Stimulated activated CD4-positive, alpha-beta T cell treated with anti-CD3 and anti-CD28 coated beads, Interleukin-1b, Interleukin-23, amount 100 ng/mL, for 4 hours (primary cell): ENCODE measurements at places on chromosomes 16 and 17.

DNA sequence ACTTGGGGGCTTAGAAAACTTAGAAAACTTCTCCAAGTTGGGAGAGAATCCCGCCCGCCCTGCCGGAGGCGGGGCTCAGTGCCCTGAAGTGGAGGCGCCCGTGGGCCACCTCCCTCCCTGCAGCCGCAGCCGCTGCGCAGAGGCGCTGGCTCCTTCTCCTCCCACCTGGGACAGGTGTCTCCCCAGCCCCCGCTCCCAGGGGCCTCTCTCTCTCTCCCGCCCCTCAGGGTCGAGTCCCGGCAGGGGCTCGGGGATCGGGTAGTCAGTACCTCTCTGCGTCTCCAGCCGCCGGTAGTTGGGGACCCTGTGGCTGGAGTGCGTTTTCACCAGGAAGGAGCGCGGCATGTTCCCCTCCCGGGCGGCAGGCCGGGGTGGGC is 257 bp downstream of the SNAI3 start:
- DNase-seq = no peak

- DNase-seq = no peak
Observed at GRCh38 chr17:69428252-69428980, 13.9 kb downstream of the MAP2K6 start.

GRCh38 chr16:76193906-76194615 is 83.1 kb upstream of the CNTNAP4 start:
- DNase-seq = no peak

DNA sequence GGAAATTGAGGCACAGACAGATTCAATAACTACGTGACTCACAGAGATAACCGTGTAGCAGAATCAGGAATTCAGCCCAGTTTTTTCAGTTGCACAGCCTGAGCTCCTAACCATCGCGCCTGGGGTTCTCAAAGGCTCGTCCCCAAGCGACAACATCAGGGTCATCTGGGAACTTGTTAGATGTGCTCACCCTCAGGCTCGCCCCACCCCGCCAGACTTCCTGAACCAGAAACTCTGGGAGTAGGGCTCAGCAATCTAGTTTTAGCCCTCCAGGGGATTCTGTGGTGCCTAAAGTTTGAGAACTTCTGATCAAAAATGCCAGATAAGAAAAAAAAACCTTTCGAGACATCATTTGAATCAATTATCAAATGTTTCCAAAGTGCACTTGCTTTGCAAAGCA is 559.8 kb downstream of the WWOX start:
- DNase-seq = no peak

- no peak for DNase-seq
Observed at GRCh38 chr16:66904846-66905632, 13.6 kb downstream of the CDH16 start.

DNA sequence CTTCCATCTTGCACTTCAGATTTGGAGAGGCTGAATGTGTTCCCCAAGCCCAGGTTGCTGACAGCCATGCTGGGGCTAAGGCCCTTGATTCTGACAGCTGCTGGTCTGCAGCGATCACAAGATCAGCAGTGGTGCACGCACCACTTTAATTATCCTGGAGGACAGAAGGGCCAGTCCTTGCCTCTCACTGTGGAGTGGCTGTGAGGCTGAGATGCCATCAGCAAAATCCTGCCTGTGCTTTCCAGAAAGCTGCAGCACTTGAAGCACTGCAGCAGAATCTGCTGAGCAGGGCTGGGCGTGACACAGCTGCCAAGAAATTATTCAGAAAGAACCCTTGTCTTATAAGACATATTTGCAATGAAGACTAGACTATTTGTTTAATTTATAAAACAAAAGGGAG is 37.1 kb downstream of the NUP93 start:
- DNase-seq = no peak

- no peak for DNase-seq
Observed at GRCh38 chr16:21600031-21600773, 825 bp downstream of the METTL9 start.

DNA sequence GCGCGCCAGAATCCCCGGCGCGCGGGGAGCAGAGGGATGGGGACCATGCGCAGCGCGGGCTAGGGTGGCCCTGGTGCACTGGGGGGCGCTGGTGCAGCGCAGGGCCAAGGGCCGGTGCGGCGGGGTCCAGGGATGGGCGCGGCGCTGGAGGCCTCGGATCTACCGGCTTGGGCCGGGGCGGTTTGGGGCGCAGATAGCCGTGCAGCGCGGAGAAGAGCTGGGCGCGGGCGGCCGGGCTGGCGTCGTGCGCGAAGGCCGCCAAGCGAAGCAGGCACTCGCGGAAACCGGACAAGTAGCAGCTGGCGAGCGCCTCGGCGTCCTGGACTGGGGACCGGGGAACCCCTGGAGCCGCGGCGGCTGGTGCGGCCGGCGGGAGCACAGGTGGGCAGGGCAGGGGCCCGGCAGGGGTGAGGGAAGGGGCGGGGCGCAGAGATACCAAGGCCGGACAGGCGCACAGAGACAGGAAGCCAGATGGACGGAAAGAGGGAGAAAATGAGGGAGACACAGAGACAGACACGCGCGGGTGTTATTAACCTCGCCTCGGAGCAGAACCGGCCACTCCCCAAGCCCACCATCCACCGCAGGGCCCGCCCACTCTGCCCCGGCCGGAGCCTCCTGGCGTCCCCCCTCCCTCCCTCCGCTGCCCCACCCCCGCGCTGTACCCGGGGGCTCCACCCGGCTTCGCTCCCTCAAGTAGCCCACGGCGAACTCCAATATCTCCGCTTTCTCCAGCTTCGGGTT is 2.1 kb downstream of the HES7 start:
- peak; percentile 47 for DNase-seq

DNA sequence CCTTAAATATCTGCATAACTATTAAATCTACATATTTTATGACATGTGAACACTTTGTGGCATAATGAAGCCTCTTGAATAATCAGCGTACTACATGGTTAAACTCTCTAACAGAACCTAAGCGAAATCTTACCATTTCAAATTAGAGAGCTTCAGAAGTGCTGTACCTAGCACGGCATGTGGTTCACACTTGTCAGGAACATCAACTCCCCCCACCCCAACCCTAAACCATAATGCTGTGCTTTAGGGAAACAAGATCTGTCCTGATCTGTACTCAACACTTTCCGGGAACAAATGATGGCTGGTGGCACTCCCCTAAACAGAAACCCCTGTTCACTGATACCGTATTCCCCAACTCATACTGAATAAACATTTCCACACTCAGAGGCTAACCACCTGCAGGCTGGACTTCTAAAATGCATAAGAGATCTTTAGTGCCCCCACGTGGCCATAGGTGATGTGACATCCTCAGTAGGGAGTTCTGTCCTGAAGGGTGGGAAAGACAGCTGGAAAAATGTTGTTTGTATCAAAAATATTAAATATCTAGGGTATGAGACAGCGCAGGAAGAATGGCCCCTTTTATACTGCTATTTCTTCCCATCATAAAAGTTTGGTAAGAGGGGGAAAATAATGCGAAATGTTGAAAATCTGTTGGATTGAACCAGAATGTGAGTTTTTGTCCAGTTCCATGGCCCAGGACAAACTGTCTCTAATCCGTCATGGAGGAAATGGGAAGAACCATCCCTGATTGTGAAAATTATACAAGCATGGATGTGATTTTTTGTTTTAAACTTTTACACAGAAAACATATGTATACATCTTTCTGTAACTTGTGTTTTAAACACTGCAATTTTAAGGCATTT is 88.6 kb downstream of the USP31 start:
- DNase-seq = peak; percentile 40

- no peak for DNase-seq
Observed at GRCh38 chr17:69763503-69763902, 311.5 kb upstream of the KCNJ16 start.

DNA sequence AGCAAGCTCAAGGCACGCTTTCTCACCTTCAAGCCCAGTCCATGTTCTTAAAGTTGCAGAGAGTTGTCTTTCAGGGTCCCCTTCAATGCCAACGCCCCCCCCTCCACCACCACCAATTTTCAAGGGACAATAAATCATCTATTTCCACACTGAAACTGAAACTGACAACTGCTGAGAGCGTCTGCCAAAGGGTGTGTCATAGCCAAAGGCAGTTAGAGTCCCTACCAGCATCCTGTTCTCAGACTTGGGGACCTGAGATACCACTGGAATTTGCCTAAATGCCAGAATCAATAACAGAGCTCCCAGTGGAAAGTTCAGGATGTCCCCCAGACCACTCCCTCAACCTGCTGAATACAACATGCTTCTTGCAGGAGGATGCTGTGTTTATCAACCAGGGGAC is 133.2 kb upstream of the SOX9 start:
- DNase-seq = no peak

DNA sequence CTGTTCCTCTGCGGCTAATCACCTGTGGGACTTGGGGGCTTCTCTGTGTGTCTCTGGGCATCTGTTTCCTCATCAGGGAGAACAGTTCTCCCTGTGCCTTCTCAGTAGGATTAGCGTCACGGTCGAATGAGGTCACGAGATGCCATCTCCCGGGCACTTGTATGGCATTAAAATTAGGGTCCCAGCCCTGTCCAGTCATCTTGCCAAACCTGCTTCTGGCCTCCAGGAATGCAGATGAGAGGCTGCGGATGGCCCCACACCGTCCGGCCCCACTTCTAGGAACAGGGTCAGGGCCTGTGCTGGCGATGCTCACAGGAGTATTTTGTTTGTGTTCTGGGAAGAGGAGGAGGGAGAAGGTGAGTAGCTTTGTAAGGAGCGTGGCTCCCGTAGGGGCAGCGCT is 58.5 kb downstream of the OR1D5 start:
- no peak for DNase-seq

- peak; percentile 15 for DNase-seq
Observed at GRCh38 chr16:2881783-2882649, 999 bp upstream of the FLYWCH2 start.

DNA sequence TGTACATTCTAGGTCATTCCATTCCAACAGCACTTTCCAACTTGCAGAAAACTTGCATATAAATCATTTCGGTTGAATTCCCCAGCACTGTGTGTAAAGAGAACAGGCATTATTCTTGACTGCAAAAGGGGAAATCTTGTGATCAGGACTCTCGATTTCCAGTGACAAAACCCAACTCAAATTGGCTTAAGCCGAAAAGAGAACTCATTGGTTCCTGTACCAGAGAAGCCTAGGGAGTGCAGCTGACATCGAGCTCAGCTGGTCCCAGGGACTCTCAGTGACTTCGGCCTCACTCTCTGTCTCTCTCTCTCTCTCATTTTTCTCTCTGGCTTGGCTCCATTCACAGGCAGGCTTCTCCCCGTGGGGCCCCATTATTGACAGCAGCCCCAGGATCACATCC is 30.7 kb downstream of the CD300LF start:
- no peak for DNase-seq

GRCh38 chr16:23852794-23853562 is 17.2 kb downstream of the PRKCB start:
- DNase-seq = no peak

DNA sequence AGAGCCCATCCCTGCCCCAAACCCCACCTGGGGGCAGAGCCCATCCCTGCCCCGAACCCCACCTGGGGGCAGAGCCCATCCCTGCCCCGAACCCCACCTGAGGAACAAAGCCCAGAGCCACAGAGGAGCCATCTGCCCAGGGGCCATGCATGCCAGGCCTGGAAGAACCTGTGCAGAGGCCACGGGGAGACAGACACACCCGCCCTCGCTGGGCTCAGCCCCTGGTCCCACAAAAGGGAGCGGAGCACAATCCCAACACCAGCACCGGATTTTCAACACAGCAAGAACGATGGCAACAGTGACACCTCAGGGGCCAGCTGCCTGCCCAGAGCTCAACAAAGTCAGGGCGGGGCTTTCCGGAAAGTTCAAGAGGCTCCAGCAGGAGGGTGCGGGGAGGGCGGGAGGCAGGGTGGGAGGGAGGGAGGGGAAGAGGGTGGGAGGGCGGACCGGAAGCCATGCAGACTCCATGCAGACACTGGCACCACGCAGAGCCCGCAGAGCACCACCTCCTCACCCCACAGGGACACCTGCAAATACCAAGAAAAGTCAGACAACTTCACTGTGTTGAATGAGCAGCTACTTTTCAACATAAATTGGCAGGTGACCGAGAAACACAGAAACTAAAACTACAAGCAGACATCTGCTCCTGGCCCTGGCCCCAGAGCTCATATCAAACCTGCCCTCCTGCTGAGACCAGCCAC is 27.9 kb upstream of the C16orf95 start:
- DNase-seq = peak; percentile 34

DNA sequence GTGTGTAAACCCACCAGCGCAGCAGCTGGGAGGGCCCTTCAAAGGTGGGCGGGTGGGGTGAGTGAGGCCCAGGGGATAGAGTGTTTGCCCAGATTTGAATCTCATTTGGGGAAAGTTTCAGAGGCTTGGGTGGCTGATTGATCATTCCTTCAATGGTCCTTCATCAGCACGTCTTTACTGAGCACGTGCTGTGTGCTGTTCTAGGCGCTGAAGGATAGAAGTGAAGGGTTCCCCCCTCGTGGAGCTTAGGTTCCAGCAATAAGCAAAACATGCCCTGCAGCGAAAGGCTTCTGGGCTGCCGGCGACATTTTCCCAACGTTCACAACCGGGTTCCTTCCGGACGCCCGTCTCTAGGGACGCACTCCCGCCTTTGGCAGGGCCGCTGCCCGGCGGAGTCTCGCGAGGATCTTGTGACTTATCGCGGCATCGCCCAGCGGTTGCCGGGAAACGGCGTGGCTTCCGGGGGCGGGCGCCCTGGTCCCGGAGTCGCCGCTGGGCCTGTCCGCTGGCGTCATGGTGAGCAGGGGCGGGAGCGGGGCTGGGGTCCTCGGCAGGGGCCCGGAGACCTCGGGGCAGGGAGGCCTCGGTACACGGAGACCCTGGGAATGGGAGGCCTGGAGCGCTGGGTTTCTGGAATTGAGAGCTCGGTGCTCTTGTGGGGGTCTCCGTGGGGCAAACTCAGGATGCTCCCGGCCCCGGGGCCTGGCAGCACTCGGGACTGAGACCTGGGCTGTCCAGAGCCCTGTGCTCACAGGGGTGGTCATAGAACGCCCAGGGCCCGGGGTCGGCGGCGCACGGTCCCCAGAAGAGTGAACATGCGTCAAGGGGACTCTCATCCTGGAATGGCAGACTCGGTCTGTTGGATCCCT is 3.2 kb upstream of the DBNDD1 start:
- DNase-seq = peak; percentile 76

DNA sequence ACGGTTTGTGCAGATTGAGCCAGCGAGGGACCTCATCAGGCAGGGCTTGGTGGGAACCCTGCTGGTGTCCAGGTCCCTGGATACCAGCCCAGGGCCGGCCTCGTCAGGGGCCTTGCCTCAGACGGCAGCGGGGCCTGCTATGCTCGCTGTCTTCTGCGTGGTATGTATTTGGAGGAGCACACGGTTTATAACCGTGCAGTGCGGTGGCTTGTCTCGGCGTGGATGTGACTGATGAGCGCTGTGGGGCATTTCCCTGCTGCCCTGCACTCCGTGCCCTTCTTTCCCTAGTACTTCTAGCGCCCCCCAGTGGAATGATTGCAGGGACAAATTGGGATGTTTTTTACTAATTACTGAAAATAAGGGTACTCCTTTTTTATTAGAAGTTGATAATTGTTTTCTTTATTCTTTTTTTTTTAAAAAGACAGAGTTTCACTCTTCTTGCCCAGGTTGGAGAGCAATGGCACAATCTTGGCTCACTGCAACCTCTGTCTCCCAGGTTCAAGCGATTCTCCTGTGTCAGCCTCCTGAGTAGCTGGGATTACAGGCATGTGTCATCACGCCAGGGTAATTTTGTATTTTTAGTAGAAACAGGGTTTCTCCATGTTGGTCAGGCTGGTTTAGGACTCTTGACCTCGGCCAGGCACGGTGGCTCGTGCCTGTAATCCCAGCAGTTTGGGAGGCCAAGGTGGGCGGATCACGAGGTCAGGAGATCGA is 15.3 kb downstream of the TBCD start:
- DNase-seq = peak; percentile 39
